ENCODE measurements at places on chromosomes 2 and 18.

- DNase-seq = no peak
Observed at GRCh38 chr2:25204190-25204838, 35.9 kb upstream of the POMC start.

GRCh38 chr2:105139556-105140239, 101.8 kb downstream of the MRPS9 start:
- no peak for DNase-seq

DNA sequence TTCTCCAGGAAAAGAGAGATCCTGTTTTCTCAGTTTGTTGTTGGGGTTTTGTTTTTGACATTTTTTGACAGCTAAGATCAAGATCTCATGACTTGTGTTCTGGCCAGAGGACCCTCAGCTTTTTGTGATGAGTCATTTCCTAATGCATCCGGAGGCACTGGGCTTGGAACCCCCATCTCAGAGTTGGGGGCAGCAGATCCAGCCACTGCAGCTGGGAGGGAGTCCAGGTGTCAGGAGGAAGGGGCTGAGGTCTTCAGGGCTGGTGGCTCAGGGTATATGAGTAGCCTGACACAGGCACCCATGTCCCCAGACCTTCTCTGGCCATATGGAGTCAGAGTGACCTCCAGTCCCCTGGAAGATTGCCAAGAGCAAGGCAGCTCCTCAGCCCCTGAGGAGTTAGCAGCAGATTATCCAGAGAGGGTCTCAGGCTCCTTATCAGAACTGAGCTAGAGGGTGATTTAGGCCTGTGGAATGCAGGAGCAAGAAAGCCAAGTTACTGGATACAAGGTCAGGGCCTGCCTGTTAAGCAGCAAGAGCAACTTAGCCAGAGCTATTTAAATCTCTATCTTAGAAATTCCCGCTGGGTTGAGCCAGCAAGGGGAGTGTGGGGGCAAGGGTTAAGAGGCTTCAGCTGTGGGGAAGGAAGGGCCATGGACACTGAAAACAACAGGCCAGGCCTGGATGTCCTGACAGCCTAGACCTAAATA, 62.4 kb downstream of the TANC1 start:
- no peak for DNase-seq

DNA sequence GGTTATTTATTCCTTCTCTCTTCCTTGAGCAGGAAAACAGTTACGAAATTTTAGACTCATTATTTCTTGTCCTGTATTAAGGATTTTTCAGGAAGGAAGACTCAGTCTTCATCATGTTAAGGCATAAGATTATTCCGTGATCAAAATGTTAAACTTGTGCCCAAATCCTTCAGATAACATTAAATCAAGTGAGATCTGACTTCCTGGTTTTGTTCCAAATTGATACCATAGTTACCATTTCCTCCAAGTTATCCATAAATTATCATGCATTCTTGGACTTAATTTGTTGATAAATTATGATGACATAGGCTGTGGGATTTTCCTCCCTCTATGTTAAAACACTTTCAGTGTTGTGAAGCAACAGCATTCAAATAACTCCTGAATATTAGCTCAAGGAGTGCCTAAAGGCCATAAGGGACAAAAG, 31.9 kb downstream of the EFEMP1 start:
- no peak for DNase-seq

- DNase-seq = no peak
Observed at GRCh38 chr2:108287169-108287568, 1.5 kb upstream of the SULT1C2 start.

GRCh38 chr18:79400091-79400590, 4.4 kb downstream of the NFATC1 start:
- DNase-seq = no peak

- no peak for DNase-seq
Observed at GRCh38 chr2:62568983-62569837, 63.2 kb upstream of the TMEM17 start.

DNA sequence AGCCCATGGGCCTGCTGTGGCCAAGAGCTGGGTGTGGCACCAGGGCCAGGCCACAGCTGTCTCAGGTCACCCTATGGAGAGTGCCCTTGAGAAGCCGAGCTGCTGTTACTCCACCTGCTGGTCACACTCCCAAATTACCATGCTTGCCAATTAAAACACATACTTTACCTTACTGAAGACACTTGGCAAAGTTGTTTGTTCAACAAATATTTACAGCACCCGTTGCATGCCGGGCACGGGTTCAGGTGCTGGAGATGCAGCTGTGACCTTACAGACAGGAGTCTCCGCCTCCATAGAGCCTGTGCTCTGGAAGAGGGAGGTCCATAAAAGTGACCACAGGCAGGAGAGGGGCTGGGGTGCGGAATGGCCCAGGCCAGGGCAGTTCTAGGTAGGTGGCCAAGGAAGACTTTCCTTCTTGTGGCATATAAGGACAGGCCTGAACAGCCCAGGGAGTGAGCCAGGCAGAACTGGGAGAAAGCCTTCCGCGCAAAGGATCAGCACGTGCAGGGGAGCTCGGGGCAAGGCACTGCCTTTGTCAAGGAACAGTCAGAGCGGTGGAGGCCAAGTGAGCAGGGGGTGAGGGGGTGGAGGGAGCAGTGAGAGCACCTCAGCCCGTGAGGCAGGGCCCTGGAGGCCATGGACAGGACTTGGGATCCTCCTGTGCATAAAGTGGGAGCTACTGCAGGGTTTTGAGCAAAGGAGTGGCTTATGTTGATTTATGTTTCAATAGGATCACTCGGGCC, 23.6 kb upstream of the RBM44 start:
- DNase-seq = no peak

DNA sequence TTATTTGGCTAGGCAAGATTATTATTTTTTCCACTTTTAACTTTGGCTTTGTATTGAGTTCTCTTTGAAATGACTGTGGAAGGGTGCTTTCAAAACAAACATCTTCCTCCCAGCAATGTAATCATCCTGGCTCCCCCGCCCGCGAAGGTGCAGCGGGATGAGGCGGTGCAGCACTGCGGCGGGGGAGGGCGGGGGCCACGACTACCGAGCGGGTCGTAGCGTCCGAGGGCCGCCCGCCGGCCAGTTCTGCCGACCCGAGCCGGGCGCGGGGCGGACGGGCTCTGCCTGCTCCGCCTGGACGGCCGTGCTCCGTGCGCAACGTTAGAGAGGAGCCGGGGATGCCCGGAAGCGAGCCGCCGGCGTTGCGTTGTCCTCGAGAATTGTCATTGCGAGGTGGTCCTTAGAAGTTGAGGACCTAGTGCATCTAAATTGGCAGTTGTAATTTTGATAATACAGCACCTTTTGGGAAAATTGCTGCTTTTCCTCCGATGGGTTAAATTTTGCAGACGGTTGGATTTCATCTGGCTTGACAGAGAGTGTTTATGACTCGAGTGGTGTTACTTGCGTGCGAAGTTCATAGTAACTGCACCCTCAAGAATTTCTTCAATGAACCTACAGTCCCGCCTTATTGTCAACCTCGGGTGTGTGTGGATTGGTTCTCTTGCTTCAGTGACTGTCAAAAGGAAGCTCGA, 1.1 kb downstream of the EPC2 start:
- DNase-seq = peak; percentile 58

- DNase-seq = no peak
Observed at GRCh38 chr18:37375181-37375580, 190.4 kb downstream of the CELF4 start.

DNA sequence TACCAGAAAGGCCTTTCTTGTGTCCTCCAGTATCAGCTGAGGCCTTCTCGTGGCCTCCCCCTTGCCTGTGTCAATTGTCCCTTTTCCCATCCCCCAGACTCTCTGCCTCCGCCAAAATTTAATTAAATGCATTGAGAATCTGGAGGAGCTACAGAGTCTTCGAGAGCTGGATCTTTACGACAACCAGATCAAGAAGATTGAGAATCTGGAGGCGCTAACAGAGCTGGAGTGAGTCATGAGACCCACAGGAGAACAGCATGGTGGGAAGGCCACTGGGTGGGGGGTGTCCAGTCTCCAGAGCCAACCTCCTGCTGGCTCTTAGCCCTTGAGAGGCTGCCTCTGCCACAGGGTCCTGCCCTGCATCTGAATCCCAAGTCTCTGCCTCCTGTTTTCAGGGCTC, 8.8 kb downstream of the PPP1R7 start:
- DNase-seq = no peak

DNA sequence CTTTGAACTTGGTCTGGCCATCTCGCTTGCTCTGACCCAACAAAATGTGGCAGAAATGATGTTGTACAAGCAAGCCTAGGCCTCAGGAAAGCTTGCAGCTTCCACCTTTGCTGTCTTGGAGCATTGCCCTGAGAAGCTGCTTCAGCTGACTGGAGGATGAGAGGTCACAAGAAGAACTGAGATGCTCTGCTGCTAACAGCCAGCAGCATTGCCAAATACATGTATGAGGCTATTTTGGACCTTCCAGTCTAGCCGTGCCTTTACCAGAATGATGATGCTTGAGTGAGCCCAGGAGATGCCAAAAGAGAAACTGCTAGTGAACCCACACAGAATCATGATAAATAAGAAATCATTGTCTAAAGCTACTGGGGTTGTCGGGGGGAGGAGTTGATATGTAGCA, 13.2 kb upstream of the ITGAV start:
- no peak for DNase-seq

DNA sequence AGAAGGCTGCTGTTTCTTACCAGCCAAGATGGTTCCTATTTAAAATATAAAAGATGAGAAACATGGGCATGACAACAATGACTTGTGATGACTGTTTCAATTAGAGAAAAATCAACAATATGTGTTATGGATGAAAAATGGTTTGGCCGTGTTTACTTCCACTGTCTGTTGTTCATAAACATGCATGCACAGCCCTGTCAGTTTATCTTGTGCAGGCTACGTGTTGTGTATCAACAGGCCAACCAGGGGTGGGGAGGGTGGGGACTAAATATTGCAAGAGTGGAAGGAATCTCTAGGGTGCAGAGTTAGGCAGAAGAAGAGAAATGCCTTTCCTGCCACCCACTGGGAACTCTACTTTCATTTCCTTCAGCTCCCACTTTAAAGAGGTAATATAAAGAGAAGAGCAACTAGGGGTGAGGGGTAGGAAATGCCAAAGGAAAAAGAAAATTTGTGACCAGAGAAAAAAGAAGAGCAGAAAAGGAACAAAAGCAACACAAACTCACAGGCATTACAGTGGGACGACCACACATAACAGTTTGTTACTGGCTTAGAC, 116.8 kb upstream of the MEIS1 start:
- no peak for DNase-seq
